Bronchial epithelial cell (primary cell): ENCODE measurements at places on chromosomes 2 and 18.

- no peak for DNase-seq
These were observed 13.3 kb downstream of the UBE2F start for GRCh38 chr2:237980087-237980486.

GRCh38 chr2:176565641-176566323 lies 296.5 kb downstream of the MTX2 start:
- no peak for DNase-seq

GRCh38 chr2:71932037-71932779 lies 215.5 kb downstream of the CYP26B1 start:
- no peak for DNase-seq

DNA sequence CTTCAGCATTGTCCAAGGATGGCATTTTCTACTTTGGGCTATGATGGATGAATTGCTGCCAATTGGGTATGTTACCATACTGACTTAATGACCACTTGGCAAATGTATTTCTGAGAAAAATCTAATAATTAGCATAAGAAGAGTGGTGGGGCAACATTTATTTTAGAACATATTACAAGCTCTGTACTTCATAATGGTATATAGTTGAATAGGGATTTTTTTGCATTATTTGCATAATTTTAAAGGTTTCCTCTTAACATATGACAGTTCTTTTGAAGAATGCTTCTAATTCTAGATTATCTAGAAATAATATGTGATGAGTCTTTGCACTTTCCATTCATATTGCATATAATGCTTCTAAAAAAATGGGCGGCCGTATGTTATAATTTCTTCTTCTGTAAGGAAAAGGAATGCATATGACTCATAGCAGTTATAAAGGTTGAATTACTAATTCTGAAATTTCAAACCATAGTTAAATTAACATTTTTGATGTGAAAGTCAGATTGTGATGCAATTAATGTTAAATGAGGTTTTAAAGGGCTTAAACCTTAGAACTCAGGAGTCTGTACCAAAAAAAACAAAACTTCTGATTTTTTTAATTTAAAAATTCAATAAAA lies 1652.3 kb upstream of the SLC39A10 start:
- DNase-seq: no peak

- DNase-seq: no peak
These were observed 73.5 kb downstream of the SESTD1 start for GRCh38 chr2:179191110-179191509.

- DNase-seq: peak; percentile 70
These were observed 32.6 kb upstream of the SPAG16 start for GRCh38 chr2:213251618-213252017.

- DNase-seq: peak; percentile 92
These were observed 833.2 kb upstream of the CHAC2 start for GRCh38 chr2:52934323-52934898.

- DNase-seq: no peak
These were observed 384.6 kb downstream of the PLCL1 start for GRCh38 chr2:198188982-198189381.

GRCh38 chr2:28292491-28292890 lies 100.2 kb upstream of the FOSL2 start:
- DNase-seq: no peak

GRCh38 chr2:85851253-85852151 lies 37.3 kb downstream of the ST3GAL5 start:
- DNase-seq: peak; percentile 28

- peak; percentile 44 for DNase-seq
These were observed 797 bp downstream of the CTIF start for GRCh38 chr18:48539406-48540250.

GRCh38 chr2:109525836-109526235 lies 87.9 kb downstream of the SEPTIN10 start:
- DNase-seq: no peak

DNA sequence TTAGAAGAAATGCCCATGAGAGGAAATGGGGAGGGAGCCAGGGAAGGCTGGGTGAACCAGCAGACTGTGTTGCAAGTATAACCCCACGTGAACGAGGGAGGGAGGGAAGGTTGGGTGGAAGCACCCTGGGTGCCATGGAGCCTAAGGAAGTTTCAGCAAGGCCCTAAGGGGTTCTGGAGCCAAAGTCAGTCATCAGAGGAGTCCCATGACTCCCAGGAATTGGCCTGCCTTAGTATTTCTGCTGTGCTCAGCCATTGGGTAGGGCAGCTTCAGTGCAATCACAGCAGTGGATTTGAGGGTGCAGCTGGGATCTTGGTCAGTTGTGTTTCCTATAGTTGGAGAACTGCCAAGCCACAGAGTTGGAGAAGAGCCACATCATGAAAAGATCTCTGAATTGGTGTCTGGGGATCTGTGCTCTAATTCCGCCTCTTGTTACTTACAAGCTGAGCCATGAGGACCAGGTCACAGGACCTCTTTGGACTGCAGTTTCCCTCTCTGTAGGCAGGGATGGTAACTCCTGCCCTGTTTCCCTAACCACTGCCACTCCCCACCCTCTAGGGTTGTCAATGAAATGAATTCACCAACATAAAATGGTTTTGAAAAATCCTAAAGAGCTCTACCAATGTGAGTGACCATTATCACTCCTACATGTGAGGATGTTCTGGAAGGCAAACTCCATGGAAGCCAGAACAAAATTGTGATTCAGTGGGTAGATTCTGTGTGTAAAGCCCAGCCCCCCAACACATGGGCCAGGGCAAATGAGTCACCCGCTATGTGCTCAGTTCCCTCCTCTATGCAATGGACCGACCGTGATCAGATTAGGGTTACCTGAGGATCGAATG lies 108.9 kb downstream of the CLIP4 start:
- peak; percentile 73 for DNase-seq

DNA sequence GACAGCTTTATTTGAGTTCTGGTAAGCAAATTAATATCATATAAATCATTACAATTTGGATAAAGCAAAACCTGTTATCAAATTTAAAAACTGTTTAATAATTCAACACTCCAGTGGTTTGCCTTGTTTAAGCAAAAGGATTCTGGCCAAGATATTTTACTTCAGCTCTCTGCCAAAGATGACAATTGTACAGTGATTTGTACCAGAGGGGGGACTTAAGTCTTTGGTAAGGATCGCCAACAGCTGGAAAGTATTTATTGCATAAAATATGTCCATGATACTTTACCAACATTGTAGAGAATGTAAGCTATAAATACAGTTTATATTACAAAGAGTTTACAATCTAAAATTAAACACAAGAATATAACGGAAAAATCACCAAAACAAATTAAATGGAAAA lies 13.8 kb downstream of the PREPL start:
- DNase-seq: no peak

DNA sequence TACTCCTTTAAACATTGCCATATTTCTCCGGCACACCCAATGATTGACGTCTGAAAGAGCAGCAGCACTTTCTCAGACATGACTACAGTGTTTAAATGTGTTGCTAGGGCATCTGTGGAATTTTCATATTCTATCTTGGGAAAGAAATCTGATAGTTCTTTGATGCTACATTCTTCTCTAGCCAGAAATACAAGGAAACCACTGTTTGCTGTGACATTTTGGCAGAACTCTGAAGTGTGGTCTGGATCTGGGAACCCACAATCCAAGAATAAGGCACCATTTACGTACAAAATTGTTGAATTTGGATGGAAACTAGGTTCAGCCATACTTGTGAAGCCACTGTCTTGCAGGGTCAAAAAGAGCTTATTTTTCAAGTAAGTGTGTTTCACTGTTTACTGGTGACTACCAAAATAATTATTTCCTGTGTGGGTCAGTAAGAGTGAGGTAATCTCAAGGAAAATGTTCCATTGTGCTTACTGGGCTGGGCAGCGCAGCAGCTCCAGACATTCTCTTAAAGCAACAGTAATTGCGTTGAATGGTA lies 21.3 kb upstream of the CD28 start:
- DNase-seq: peak; percentile 93

DNA sequence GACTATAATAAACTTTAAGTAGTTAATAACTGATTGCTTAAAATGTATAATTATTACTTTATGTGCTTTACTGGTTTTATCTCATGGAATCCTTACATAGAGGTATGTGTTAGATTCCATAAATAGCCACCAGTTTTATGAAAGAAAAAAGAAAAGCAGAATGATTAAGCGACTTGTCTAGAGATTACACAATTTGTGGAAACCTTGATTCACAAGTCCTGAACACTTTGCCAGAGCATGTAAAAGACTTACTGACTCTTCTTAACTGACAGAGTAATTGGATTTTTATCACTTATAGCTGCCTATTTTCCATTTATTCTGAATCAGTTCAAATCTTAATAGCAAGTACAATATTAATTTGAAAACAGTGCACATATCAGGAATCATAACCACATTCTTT lies 448.7 kb upstream of the NETO1 start:
- peak; percentile 69 for DNase-seq

DNA sequence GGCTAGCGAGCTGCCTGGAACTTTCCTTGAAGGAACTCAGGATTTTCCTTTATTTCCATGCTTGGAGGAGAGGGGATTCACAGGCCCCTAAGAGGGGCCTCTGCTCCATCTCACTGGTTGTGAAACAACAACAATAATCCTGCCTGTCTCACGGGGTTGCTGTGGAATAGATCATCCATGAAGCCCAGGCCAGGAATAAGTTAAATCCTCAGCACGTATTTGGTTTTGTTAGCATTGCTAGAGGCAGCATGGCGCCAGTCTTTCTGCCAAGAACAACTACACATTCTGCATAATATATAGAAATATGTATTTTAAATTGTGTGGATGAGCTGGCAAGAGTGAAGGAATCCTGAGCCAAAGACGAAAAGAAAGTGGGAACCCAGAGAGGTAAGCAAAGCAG lies 80.8 kb upstream of the L3MBTL4 start:
- DNase-seq: no peak

GRCh38 chr2:99805930-99806476 lies 316.2 kb upstream of the REV1 start:
- DNase-seq: no peak

- peak; percentile 20 for DNase-seq
These were observed at the start of gene SP5 for GRCh38 chr2:170715062-170715931. TSS of gene SP5 (plus strand) at chr2:170715337. CDS start at chr2:170715513, 176 bp downstream.

- peak; percentile 26 for DNase-seq
These were observed 54.5 kb downstream of the ACSL3 start for GRCh38 chr2:222915092-222915957.
